ENCODE measurements at places on chromosomes 2 and 18.
A peak's percentile ranks its signal among the peaks of the same experiment; 100 is the strongest.

GRCh38 chr2:182142062-182142461, 156.4 kb downstream of the PPP1R1C start:
- DNase-seq: no peak

DNA sequence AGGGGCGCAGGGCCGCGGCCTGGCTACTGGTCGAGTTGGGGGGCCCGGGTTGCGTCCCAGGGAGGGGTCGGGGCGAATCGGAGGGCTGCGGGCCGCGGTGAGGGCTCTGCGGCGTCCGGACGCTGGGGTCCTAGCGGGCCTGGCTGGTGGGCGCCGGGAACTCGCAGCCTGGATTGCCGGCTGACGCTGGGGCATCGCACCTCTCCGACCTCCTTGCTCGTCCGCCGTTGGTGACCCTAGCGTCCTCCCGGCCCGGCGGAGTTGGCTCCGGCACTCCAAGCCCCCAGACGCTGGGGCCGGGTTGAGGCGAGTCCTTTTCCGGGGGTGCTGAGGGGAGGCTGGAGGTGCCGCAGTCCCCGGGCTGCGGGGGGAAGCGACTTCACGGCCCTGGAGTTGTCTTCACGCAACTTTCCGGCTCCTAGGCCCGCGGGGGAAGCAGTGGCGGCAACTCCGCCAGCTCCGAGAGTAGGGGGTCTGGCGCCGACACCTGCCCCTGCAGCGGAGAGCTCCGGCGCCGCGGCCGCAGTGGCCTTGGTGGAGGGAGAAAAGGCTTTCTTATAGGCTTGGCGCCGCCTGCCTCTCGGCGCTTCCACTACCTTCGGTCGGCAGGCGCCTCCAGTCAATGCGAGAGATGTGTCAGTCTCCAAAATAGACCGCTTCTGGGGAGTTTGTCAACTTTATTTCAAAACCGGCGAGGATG, 70.3 kb downstream of the HAUS1 start:
- DNase-seq: no peak

DNA sequence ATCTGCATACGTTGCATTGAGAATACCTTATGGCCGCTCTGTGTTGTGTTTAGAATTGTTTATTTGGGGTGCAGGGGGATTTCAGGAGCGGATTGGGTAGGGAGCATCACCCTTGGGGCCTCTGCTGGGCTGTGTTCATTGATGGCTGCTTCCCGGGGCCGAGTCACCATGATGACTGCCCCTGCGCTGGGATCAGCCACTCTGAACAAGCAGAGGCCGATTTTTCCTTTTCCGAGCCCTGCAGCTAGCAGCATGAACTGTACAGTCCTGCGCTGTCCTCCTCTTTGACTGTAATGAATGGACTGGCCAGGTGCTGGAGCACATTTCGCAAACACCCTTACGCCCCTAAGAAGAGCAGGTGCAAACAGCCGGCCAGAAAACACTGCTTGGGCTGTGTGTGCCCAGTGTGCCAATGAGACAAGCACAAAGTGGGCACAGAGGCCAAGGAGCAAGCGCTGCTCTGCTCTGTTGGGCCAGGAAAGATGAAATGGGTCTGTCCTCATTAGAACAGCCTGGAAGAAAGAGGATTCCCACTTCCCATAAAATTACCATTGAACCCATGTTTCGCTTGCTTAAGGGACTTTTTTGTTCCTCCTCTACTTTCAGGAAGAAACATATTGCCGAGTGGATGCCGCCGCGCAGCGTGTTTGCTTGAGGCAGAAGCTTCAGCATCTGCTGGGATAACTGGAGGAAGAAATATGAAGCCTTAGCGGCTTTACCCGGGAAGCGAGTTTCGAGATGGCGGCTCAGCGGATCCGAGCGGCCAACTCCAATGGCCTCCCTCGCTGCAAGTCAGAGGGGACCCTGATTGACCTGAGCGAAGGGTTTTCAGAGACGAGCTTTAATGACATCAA, 82.7 kb downstream of the SH3BP4 start:
- DNase-seq: no peak

- DNase-seq: no peak
Observed at GRCh38 chr2:2562867-2563266, 231.8 kb upstream of the MYT1L start.

GRCh38 chr2:137706786-137707613, 257.3 kb upstream of the HNMT start:
- DNase-seq: no peak

DNA sequence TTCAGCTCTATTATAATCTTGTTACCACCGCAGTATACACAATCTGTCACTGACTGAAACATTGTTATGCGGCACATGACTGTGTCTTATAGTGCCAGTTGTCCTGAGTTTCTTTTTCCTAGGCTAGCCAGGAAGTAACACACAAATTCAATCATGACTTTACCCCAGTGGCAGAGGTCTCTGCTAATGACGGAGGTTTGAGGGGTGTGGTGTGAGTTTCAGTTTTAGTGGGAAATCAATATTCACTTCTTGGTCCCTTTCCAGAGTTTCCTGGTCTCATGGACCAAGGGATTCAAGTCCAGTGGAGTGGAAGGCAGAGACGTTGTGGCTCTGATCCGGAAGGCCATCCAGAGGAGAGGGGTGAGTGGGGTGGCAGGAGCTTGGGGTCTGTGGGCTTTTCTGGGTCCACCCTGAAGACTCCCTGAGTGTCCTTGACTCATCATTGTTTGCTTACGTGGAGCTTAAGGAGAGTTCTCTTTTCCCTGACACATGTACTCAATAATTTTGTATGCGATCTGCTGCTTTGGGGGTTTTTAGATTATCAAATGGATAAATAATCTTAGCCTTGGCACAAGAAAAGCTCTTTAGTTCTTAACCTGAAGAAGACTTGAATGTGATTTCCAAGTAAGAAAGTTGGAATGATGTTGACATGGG, 39.2 kb downstream of the HK2 start:
- DNase-seq: no peak

DNA sequence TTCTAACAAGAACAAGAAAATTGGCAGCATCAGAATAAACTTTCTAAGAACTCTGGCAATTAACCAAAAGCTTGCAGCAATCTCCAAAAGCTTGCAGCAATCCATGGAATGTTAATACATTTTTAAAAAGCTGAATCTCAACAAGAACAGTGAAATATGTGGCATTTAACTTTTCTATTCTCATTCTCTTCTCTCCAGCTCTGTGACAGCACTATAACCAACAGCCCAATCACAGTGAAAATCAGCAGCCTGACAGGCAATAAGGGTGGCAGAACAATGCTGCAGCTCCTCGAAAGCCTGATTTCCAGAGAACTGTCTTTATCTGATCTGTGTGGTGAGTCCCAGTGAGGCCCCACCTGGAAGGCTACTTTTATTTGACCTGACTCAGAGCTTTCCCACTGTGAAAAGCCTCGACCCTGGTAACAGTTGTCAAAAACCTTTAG, 60.0 kb downstream of the TMEM131 start:
- peak; percentile 61 for DNase-seq

GRCh38 chr2:169712791-169713227, 18.5 kb downstream of the PHOSPHO2 start:
- no peak for DNase-seq

GRCh38 chr2:128818704-128819491, 500.2 kb upstream of the HS6ST1 start:
- no peak for DNase-seq

- peak; percentile 66 for DNase-seq
Observed at GRCh38 chr2:196399722-196400691, 228.6 kb upstream of the STK17B start.

DNA sequence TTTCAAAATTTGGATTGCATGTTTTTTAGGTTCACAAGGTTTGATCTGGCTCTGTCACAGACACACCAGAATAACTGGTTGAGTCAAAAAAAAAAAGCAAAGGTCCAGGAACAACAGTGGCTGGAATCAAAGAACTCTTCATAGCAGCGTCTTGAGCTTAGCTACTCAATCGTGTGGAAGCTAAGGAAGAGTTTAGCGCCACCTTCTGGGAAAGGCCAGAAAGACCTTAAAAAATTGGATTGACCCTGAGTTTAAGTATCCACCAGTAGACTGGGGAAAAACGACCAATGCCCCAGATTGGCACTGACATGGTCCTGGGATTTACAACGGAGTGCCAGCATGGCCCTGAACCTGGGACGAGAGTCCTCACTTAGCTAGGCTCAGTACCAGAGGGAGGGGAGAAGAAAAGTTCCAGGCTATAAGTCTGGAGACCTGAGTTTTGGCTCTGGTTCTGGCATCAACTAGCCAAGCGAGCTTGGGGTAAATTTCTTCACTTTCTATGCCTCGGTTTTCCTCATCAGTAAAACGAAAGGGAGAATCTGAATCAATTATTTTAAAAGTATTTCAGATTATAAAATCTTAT, 71.1 kb upstream of the TFCP2L1 start:
- DNase-seq: peak; percentile 28

DNA sequence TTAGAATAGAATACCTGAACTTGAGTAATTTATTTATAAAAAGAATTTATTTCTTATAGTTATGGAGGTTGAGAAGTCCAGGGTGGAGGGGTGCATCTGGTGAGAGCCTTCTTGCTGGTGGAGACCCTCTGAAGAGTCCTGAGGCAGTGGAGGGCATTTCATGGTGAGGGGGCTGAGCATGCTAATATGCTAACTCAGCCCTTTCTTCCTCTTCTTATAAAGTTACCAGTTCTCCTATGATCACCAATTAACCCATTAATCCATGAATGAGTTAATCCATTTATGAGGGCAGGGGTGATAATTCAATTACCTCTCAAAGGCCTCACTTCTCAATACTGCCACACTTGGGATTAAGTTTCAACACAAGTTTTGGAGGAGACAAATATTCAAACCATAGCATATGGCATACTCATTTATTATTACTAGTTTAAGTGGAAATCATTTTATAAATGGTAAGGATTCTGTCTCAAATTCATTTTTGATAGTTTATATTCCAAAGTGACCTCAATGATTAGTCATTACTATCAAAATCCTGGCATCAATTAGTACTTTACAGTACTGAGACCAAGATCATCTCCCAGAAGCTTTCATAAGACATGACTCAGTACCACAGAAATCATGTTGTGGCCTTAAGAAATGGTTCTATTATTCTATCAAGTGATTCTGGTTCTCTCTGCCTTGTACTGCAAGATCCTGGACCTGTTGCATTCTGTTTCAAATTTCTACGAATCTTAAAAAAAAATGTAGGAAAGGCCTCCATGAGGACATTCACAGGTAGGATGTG, 5.5 kb downstream of the ZNF396 start:
- DNase-seq: peak; percentile 31

- no peak for DNase-seq
Observed at GRCh38 chr2:196168181-196168580, 3.2 kb downstream of the STK17B start.

- DNase-seq: no peak
Observed at GRCh38 chr2:235958931-235959410, 209.2 kb downstream of the GBX2 start.

GRCh38 chr2:29011418-29012060, 30.4 kb downstream of the TOGARAM2 start:
- no peak for DNase-seq

DNA sequence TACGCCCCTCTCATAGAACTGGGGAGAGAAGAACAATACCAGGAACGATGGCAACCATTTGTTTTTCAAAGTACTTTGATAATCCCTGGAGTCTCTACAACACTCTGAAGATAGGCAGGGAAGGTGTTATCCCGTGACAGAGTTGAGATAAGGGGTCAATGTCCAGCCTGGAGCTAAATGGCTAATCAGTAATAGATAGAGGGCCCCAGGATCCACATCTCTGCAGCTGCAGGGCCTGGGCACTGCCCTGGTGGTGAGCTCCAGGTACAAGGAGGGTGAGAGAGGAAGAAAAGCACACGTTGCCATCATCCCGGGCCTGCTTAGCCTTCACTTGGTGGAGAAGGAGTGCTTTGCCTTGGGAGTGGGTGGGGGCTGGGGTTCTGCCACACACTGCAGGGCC, 260.6 kb downstream of the PRKCE start:
- no peak for DNase-seq

GRCh38 chr2:200592406-200593075, 6.7 kb downstream of the AOX1 start:
- no peak for DNase-seq

DNA sequence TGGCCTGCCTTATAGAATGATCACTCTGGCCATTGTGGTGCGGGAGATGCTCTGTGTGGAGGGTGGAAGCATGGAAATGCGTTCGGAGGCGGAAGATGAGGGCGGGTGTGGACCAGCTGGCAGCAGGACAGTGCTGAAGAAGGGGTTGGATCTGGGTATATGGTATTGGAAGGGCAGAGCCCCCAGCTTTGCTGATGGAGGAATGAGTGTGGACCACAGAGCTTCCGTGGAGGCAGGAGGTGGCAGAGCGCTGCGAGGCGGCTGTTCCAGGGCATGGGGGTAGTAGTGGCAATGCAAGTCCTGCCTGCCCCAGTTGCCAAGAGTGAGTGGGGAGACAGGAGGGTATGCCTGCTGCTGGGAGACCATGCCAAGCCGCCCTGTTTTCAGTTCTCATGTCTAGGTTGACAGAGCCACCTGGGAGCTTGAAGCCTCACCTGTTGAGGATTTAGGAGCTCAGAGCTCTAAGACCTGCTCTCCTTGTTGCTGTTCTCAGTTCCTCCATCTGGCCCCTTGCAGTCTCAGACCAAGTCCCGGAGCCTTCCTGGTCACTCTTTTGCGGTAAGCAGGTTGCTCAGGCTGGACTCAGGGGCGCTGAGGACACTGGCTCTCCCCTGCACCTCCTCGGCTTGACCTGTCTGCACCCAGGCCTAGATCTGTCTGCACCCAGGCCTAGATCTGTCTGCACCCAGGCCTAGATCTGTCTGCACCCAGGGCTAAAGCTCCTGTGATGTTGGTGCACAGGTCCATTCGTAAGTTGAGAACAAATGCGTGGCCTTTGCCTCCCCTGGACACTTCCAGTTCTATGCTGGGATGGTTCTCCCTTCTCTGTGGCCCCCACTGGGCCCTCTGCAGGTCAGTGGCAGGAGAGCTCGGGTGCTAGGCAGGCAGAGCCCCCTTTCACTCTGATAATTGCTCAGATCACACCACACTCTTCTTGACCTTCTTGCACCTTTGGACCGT, 290.5 kb upstream of the HS6ST1 start:
- DNase-seq: no peak

DNA sequence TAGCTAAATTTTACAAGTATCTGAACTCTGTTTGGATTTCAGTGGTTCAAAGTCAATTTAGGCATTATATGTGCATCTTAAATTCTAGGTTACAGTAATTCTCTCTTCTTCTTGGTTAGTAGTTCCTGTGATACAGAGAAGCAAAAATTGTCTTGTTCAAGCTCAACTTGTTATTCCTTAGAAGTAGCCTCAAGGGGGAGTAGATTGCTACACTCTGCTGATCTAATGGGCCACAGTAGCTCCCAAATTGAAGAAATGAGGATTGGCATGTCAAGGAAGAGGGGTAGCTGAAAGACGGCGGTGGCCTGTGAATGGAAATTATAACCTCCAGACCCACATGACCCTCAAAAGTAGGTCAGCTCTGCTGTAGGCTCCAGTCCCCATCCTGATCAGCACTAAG, 334.7 kb downstream of the HRH4 start:
- no peak for DNase-seq

GRCh38 chr2:238941262-238941792, 93.4 kb downstream of the TWIST2 start:
- no peak for DNase-seq

DNA sequence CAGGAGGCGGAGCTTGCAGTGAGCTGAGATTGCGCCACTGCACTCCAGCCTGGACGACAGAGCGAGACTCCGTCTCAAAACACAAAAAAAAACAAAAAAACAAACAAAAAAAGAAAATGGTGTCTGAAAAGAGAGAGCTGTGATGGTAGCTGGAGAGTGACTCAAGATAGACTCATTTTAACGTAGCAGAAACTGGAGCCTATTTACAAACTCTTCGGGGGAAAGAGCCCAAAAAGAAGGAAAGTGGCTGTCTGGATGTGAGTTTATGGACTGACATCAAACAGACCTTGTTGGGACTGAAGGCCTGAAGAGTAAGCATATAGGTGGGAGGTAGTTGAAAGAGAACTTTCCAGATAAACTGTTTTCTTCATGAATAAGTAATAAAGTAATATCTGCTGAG, 51.8 kb downstream of the LIMS1 start:
- DNase-seq: no peak

All from AG09319 (cell line).